Hematopoietic multipotent progenitor cell treated with erythropoietin and hydrocortisone succinate and interleukin-3 and kit ligand, for 8 days (in vitro differentiated cells): ENCODE measurements at places on chromosomes 1 and 21.

GRCh38 chr1:198901266-198901665, 262.4 kb downstream of the PTPRC start:
- no peak for DNase-seq

DNA sequence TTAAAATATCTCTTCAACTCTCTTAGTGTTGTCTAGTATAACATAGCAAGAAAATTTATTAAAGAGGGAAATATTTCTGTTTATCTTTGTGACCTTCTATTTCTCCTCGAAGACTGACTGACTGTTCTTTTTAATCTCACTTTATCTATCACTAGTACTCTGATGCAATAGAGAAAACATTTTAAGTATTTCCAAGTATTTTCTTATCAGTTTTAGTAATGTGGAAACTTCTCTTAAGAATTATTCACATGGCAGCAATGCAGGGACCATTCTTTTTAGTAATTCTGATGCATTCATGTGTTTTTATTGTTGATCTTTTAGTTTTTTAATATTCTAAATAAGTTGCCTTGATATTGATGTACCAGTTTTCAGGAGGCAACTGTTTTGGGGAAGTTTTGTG, 115.7 kb downstream of the NEK7 start:
- peak; percentile 81 for DNase-seq

DNA sequence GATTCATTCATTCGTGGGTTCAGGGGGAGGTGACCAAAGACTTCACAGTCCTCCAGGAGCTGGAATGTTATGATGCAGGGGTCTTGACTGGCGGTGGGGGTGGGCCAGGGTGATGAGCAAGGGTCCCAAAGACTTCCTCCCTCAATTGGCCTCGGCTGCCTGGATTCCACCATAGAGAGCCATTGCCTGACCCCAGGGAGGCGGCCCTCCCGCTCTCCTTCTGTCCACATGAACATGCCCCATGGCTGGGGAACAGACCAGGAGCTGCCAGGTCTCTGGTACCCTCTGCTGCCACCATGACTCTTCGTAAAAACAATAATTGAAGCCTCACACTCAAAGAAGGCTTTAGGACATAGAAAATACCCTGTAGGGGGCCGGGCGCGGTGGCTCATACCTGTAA, 102.5 kb upstream of the CASZ1 start:
- DNase-seq: no peak

DNA sequence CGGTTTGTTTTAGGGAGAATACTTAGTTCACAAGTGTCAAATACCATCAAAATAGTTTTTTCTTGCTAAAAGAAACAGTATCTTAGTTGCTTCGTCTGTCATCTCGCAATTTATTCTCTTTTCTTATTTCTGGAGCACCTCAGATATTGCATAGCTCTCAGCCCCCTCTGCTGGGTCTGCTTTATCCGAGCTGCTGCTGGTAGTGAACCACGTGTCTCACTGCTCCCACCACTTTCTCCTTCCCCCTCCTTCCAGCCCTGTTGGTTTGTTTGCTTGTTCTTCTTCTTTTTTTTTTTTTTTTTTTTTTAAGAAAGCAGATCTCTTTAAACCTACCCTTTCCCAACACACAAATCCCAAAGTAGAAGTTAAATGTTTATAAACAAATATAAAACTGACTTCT, 170.8 kb downstream of the EDEM3 start:
- no peak for DNase-seq

GRCh38 chr1:233151861-233152260, 143.7 kb downstream of the PCNX2 start:
- DNase-seq: no peak

GRCh38 chr1:181675091-181675917, 192.0 kb downstream of the CACNA1E start:
- DNase-seq: no peak

DNA sequence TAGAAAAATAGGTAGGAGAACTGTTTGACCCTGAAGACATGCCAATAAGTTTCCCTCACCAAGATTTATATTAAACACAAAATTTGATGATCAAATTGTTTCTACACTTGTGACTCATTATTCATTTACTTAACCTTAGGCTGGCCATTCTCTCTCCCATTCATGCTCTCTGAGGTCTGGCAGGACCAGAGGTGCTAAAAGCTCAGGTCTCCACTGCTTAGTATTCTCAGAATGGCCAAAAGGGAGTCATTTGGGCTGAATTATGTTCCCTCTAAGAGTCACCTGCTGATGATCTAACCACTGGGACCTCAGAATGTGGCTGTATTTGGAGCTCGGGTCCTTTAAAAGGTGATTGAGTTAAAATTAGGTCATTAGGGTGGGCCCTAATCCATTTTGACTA, 47.1 kb upstream of the ATP1B1 start:
- no peak for DNase-seq

GRCh38 chr1:45585496-45586075, 1.7 kb downstream of the NASP start:
- no peak for DNase-seq

GRCh38 chr1:156745881-156746280, 5.0 kb upstream of the MRPL24 start:
- no peak for DNase-seq

DNA sequence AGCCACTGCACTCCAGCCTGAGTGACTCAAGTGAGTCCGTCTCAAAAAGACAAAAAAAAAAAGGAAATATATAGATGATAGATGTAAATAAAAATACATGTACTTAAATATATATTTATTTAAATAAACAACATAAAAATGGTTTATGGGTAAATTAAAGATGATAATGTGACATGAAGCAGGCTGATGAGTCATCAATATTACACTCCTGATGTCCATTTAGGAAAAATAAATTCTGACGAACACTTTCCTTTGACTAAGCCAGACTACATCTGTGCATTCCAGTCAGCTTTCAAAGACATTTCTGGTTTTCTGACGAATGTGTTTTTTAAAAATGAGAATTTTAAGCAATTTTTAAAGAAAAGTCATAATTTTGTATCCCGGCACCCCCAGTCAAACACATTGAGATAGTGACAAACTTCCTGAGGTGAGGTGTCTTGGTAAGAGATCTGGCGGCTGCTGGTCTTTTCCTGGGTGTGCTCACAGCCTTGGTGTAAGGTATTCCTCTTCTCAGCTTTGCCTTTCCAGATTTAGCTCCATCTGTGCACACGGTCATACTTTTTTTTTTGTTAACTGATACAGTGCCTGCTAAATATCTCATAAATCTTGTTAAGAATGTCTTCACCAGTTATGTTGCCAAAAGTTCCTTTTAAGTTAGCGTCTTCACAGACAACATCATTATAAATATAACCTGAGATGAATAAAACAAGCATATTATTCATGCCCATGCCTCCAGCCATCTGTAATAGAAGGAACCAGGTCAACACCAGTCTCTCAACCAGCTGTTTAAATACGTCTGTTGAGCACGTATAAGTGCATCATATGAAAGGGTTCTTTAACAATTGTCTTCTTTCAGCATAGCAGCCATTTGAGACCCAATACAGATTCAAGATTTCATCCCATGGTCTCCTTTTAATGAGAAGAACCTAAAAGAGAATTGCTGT, 214.5 kb upstream of the PLD5 start:
- DNase-seq: no peak

GRCh38 chr1:47325528-47325927, 8.1 kb upstream of the CMPK1 start:
- no peak for DNase-seq

DNA sequence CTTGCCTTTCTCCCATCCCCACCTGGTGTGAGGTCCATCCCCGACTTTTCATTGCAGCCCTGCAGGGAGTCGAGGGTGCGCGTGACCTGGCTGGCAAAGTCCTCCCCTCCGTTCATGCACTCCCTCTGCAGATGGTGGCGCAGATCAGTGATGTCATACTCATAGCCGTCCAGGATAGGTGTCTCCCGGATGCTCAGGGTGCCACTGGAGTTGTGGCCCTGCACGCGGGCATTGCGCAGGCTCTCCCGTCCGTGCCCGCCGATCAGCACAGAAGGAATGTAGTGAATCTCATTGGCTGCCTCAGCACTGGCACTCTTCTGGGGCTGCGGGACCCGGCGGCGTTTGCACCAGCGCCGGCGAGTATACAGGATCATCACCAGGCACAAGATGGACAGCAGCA, 132.1 kb downstream of the ASTN1 start:
- DNase-seq: no peak

DNA sequence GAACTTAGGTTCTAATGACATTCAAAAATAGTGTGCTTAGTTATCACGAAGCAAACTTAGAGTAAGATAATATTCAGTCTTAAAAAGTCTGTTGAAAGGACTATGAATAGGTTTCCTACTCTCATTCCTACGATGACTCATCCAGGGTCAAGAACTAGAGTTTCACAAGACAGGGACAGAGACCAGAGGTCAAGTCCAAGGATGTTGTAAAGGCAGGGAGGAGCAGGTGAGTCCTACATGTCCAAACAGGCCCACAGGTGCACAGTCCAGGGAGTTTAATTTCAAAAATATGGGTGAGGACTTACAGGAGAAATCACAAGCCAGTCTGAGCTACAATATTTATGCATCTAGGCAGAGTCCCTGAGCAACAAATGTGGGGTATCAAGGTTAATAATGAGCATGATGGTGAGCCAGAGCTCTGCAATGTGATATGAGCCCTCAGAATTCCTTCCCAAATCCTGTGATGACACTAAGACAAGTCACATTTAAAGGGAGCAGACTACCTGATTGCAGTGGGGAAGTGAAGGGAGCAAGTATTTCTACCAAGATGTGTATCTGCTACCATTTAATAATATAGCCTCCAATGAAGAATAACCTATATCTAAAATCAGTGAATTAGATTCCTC, 100.0 kb upstream of the NRIP1 start:
- no peak for DNase-seq

DNA sequence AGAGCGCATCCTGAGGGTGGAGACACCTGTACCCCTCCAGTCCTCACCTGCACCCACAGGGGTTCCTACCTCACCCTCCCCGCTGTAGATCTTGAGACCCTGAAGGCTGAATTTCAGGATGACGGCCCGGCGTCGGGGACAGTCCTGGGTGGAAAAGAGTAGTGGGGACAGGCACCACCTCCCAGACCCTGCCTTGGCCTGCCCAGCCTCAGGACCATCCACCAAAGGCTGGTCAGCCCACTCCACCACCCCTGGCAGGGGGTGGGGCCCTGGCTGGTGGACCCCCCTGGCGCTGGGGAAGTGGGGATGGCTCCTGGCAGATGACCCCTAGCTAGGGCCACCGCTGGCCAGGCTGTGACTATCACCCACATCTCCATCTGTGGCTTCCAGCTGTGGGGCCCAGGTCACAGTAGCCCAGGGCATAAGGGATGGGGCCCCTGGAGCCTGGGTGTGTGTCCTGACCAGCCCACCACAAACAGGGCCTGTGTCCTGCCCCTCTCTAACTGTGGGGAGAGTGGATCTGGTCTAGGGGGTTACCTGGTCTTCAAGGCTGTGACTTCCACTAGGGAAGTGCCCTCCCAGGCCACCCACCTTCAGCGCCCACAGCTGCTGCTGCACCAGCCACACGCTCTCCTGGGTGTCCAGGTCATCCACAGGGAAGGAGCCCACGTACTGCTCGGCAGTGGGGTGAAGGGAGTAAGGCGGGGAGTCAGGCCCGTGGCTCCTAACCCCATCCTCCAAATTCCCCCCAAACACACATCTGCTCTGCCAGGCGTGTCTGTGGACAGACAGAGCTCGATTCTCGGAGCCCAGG, 5.4 kb downstream of the SH2D5 start:
- no peak for DNase-seq

DNA sequence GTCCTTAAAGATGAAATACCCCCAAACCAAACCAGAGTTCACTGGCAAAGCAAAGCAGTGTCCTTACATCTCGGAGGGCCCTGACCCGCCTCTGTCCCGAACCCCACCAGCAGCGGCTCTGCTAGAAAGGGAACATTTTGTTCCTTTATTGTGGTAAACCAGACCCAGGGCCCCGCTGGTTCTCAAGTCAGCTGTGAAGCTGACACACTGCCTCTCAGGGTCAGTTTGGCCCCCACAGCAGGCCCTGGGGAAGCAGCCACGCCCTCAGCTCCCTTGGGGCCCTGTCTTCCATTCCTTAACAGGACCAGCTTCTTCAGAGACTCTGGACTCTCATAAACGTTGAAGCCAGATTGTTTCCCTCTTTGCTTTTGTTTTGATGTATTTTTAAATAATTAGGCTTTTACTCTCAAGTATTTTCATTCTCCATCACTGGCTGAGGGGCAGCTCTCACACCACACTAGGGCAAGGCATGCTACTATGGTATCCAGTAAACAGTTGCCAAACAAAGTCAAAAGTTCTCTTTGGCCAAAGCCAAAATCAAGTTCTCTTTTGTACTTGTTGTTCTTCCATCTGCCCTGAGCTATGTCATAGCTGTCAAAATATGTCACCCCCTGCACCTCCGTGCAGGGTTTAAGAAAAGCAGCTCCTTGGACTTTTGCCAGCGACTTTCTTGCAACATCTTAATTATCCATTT, 61.1 kb upstream of the ANGPTL1 start:
- no peak for DNase-seq

DNA sequence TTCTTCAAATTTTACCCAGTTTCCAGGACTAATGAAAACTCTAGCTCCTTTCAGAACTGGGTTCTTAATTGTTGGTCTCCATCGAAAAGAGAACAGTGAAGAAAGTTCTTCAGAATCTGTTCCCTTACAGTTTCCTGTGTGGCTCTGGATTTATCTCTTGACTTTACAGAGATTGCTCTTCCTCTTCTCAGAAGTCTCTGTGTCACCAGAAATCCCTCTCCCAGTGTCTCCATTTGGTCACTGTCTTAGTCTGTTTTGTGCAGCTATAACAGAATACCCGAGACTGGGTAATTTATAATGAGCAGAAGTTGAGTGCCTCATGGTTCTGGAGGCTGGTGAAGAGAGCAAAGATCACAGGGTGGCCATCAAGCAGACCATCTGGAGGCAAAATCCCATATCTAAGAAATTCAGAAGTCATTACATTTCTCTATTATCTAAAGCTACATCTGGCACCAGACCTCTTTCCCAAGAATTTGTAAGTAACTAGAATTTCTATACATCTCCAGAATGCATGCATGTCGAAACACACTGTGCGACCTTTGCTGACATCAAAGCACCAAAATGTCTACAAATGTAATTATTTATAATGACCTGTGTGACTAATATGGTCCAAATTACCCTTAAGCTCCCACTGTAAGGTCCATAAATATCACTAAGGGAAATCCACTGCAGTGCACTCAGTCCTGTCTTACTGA, 65.4 kb upstream of the KRTAP19-8 start:
- DNase-seq: no peak
